NCI-H1105 treated with DMSO at 0.1 percent for 48 hours (cell line): ENCODE measurements at places on chromosomes 3 and 15.

DNA sequence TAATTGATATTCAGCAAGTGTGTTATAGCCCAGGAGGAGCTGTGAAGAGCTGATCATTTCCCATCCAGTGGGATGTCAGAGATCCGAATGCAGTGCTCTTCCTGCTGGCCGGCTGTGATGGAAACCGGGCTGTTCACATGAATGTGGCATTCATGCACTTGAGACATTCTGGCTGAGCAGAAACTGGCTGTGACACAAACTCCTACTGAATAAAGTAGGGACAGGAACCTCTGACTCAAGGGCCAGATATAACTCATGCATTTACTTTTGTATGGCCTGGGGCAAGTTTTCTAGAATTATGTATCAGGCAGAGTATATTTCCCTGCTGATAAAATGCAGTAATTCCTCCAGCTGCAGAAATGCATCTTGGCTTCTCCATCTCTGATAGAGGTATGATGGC, 83.4 kb upstream of the FAM3D start:
- DNase-seq, result no peak

DNA sequence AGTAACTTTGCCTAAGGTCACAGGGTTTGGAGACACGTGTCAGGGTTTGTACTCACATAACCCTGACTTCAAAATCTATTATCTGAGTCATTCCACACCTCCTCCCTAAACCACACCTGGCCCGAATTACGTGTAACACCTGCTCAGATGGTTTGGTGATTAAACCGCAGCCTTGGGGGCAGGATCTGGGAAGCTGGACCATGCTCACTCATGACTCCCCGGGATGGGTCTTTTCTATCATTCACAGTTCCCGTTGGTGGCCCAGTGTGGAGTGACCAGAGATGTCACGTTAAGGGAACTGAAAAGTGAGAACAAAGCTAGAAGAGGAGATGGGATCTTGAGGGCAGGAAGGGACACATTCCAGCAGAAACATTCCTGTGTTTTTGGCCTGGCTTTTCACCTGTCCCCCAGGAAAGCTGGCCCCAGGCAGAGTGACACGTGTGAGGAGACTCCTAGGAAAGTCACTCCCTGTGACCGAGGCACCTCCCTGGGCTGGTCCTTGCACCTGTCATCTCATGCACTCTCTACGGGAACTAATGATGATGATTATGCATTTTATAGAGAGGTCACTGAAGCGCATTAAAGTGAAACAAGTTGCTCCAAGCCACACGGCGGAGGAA, 75.4 kb upstream of the POMGNT2 start:
- DNase-seq, result no peak

- DNase-seq, result no peak
Observed at GRCh38 chr3:41338276-41338675, 139.0 kb downstream of the CTNNB1 start.

DNA sequence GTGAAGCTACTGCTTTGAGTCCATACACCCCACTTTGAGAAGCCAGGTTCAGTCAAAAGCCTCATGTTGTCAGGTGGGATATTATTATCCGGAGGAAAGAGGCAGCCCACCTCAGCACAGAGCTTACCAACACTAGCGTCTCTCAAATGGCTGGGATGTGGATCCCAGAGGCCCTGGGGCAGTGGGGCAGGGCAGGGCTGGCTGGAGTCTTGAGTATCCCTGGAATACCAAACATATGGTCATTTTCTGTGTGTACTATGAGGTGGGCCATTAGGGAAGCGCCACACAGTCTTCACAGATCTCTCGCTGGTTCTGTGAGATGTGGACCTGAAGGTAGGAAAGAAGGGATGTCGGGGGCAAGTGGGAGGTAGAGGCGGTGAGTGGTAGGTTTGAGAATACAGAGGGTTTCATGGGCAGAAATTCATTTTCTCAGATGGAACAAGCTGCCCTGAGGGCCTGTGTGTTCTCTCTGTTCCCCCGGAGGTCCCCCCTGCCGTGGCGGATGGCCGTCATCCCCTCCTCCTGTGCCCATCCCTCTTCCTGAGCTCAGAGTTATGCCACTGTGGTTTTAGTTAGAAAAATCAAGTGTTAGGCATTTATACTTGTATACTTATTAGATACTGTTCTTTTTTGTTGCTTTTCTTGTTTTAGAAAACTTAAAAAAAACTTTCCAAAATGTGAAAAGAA, 66.4 kb downstream of the USP13 start:
- no peak for DNase-seq

DNA sequence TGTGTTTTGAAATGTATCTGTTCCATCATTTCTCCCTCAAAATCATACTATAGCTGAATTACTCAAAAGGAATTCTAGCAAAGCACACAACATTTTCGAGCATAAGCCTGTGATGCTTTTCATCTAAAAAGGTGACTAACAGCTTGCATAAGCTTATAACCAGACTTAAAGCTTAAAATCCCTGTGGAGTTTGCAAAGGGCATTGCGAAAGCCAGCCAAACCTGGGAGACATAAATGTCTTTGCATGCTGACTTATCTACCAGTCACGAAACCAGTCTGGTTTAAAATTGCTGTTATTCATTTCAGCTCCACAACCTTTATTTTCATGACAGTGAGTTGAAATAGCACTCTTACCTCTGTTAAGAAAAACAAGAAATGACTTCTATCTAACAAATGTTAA, 35.6 kb upstream of the LIPC start:
- no peak for DNase-seq

GRCh38 chr3:13612829-13613228, 63.9 kb downstream of the FBLN2 start:
- DNase-seq, result no peak

DNA sequence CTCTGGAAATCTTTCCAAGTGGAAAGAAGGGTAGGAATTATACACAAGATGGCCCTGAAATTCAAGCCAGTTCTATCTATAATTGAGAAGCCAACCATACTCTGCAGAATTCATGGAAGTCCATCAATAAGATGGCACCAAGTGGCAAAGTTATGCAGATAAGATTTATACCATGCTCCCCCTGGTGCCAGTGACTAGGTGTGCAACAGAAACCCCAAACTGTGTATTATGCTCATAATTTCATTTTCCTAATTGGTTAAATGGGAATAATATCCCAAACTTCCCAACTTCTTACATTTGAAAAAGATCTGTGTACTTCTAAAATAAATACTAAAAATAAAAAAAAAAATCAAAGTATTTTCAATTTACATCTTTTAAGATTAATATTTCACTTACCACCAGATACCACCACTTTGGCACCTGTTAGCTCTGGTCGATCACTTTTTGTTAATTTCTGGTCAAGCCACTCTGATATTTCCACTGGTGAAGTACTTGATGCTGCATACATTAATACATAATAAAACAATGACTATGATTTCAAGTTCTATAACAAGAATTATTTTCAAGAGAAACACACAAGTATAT, 25.9 kb downstream of the ETFA start:
- peak; percentile 4 for DNase-seq

- DNase-seq, result no peak
Observed at GRCh38 chr3:59069838-59070237, 20.0 kb upstream of the CFAP20DC start.

- DNase-seq, result no peak
Observed at GRCh38 chr15:25378501-25378901, 60.3 kb downstream of the UBE3A start.

GRCh38 chr15:92485441-92485840, 91.8 kb downstream of the ST8SIA2 start:
- no peak for DNase-seq

DNA sequence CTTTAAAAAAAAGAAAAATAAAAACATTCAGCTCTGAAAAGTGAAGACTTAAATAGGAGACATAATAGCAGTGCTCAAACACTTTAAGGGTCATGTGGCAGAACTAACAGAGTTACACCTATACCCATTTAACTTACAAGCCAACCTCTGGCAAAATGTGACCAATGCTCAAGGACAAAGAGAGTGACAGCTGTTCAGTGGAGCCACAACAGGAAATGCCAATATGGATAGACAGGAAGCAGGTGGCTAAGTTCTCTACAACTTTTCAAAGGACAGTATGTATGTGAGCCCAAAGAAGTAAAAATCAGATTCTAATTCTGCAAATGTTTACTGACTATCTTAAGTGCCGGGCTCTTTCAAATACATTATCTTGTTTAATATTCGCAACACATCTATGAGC, 3.4 kb downstream of the TMCC1 start:
- DNase-seq, result no peak

DNA sequence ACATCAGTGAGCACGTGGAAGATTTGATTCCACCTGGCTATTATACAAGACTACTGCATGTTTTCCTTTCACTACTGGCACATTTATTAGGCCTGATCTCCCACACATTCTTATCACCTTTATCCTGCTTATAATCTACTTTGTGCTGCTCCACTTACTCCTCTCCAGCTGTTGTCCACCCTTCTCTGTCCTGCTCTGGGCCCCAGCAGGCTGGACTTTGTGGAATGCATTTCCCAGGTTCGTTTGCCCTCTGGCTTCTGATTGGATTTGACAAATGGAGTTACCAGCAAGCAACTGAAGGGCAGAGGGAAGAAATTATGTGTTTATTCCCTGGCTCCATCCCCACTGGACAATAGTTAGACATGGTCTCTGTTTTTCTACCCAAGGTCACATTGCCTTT, 75.5 kb downstream of the DCLK3 start:
- DNase-seq, result no peak

DNA sequence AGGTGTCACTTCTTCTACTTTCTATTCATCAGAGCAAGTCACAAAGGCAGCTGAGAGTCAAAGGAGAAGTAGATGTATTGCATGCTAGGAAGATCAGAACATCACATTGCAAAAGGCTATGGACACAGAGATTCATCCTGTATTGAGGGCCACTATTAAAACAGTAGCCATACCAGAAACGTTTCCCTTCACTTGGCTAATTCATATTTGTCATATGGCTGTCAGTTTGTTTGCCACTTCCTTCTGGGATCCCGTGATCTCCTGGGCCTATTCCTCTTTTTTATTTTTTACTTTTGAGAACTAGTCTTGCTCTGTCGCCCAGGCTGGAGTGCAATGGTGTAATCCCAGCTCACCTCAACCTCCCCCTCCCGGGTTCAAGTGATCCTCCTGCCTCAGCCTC, 184.0 kb upstream of the SATB1 start:
- DNase-seq, result no peak

- no peak for DNase-seq
Observed at GRCh38 chr3:89042236-89042835, 65.1 kb upstream of the EPHA3 start.

DNA sequence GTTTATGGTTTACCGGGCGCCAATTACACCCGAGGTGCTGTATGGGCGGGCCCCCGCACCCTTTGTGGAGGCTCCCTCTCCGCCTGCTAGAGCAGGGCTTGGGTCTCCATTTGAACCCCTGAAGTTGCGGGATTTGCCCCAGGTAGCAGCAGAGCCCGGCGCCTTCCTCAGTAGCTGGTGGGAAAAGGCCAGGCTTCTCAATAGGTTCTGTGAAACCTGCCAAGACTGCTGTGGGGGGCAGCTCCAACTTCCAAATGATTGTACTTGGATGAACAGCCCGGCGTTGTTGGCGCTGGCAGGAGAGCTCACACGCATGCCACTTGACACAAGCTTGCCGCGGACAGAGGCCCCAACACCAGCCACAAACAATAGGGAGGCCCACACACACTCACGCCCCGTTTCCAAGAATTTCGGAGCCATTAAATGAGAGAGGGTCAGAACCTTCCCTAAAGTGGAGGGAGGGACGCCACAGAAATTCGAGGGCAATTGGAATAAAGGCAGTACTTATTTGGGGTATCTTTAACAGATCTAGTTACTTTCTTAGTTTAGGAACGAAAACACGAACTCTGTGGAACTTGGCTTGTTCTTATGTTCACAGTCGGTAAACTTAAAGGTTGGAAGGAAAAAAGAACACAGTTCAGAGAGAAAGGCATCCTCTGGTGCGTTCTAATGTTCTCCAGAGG, 1.4 kb downstream of the EPHB3 start:
- peak; percentile 23 for DNase-seq

GRCh38 chr3:155871746-155872158, 1.3 kb downstream of the GMPS start:
- no peak for DNase-seq
